ENCODE measurements at places on chromosomes 5 and 9.

GRCh38 chr5:172178301-172178987 lies 9.6 kb downstream of the STK10 start:
- no peak overlapping the region for H3K4me3 ChIP-seq
- no peak for DNase-seq
- no peaks in the 10 kb centered on the region for H3K4me1 ChIP-seq
- H3K27me3 ChIP-seq = no peaks in the 10 kb centered on the region

GRCh38 chr9:33331377-33331891 lies 41.1 kb downstream of the NFX1 start:
- H3K4me1 ChIP-seq = no peaks in the 10 kb centered on the region
- H3K27me3 ChIP-seq = no peaks in the 10 kb centered on the region
- no peaks in the 10 kb centered on the region for H3K36me3 ChIP-seq
- H3K27ac ChIP-seq = no peak overlapping the region

- no peak overlapping the region for H3K4me3 ChIP-seq
- H3K27me3 ChIP-seq = no peaks in the 10 kb centered on the region
- DNase-seq = no peak
- peak overlapping the region; percentile 41 for H3K27ac ChIP-seq
These were observed 86.5 kb downstream of the KLHL3 start for GRCh38 chr5:137649228-137649935.

DNA sequence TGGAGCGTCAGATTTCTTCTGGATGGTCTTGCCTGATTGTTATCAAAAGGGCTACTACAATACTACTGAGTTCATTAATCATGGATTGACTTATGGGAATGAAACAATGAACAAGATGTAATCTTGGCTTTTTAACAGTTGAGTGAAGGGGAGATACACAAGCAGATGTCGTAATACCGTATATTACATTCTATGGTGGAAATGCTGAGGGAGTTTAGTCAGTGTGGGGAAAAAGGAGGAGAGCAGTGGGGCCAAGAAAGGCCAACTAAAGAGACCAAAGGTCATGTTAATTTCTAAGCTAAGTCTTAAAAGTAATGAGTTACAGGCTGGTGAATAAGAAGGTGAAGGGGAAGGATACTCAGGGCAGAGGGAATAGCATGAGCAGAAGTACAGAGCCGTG lies 29.0 kb upstream of the PSAT1 start:
- H3K27ac ChIP-seq = no peak overlapping the region
- no peaks in the 10 kb centered on the region for H3K36me3 ChIP-seq
- no peaks in the 10 kb centered on the region for H3K4me1 ChIP-seq
- no peaks in the 10 kb centered on the region for H3K27me3 ChIP-seq
- H3K4me3 ChIP-seq = no peak overlapping the region

GRCh38 chr9:109715344-109715743 lies 64.7 kb upstream of the PALM2AKAP2 start:
- H3K4me1 ChIP-seq = no peaks in the 10 kb centered on the region
- H3K36me3 ChIP-seq = no peaks in the 10 kb centered on the region
- no peaks in the 10 kb centered on the region for H3K27me3 ChIP-seq
- no peak overlapping the region for H3K27ac ChIP-seq
- H3K4me3 ChIP-seq = no peak overlapping the region

GRCh38 chr9:30015073-30015472 lies 2369.4 kb upstream of the ACO1 start:
- no peak for DNase-seq
- H3K27ac ChIP-seq = no peak overlapping the region
- H3K4me3 ChIP-seq = no peak overlapping the region
- H3K27me3 ChIP-seq = no peaks in the 10 kb centered on the region

- no peaks in the 10 kb centered on the region for H3K27me3 ChIP-seq
- H3K36me3 ChIP-seq = no peaks in the 10 kb centered on the region
- no peaks in the 10 kb centered on the region for H3K4me1 ChIP-seq
- DNase-seq = no peak
- H3K4me3 ChIP-seq = no peak overlapping the region
- H3K27ac ChIP-seq = no peak overlapping the region
These were observed 24.5 kb upstream of the IDNK start for GRCh38 chr9:83598487-83598886.

- H3K4me3 ChIP-seq = peak overlapping the region; percentile 95
- H3K36me3 ChIP-seq = no peaks in the 10 kb centered on the region
- DNase-seq = no peak
- H3K27ac ChIP-seq = peak overlapping the region; percentile 93
- peaks cover 18% of the 10 kb centered on the region for H3K4me1 ChIP-seq
These were observed 599 bp downstream of the NMRK1 start for GRCh38 chr9:75087289-75087823.

GRCh38 chr5:79973511-79973910 lies 17.6 kb downstream of the MTX3 start:
- DNase-seq = no peak
- H3K36me3 ChIP-seq = no peaks in the 10 kb centered on the region
- H3K4me1 ChIP-seq = no peaks in the 10 kb centered on the region
- no peak overlapping the region for H3K4me3 ChIP-seq
- H3K27ac ChIP-seq = no peak overlapping the region

DNA sequence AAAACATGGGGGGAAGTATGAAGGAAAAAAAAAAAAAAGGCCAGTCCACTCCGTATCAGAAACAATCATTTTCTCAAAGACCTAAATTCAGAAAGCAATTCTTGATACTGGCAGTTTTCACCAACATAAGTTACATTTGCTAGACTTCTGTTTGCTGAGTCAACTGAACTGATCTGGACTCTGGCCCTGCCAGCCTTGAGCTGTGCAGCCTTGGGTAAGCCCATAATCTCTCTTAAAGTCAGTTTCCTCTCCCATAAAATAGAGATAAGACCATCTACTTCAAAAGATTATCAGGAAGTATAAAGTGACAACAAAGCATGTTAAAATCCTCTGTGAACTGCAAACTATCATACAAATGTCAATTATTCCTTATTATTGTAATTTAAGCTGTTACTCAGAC lies 106.8 kb downstream of the MAPKAP1 start:
- no peak for DNase-seq
- H3K36me3 ChIP-seq = no peaks in the 10 kb centered on the region
- no peaks in the 10 kb centered on the region for H3K4me1 ChIP-seq
- no peaks in the 10 kb centered on the region for H3K27me3 ChIP-seq
- no peak overlapping the region for H3K27ac ChIP-seq
- no peak overlapping the region for H3K4me3 ChIP-seq

DNA sequence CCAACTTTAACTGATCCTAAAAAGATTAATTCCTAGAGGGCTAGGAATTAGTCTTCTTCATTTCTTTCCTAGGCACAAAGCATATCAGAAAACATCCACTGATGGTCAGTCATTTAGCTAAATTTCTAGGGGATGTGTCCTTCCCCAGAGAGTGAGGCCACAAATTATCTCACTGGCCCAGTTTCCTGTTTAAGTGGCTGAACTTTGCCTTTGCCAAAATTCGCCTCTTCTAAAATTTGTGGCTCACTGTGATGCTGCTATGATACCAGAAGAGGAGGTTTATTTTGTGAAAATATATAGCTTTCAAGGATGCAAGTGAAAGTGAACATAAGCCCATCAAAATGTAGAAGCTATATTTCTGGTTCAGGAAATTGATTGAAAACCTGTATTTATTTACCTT lies 98.1 kb upstream of the FER start:
- H3K27ac ChIP-seq = no peak overlapping the region
- H3K36me3 ChIP-seq = no peaks in the 10 kb centered on the region
- no peak for DNase-seq
- H3K4me1 ChIP-seq = no peaks in the 10 kb centered on the region
- H3K27me3 ChIP-seq = no peaks in the 10 kb centered on the region

DNA sequence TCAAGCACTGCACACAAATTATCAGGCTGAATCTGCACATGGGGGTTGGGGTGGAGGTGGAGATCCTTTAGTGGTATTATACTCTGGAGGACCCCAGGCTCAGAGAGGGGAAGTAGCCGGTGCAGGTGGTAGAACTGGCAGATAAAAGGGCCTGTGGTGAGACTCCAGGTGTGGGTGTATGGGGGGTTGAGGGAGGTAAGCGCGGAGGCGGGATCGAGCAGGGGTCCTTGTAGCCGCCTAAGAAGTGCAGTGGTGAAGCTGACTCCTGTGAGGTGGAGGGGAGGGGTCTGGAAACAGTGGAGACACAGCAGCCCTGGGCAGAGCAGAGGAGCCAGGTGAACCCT lies 841 bp downstream of the ACSL6 start:
- H3K4me1 ChIP-seq = no peaks in the 10 kb centered on the region
- no peak for DNase-seq
- H3K27ac ChIP-seq = no peak overlapping the region
- H3K4me3 ChIP-seq = peak overlapping the region; percentile 74
- H3K36me3 ChIP-seq = no peaks in the 10 kb centered on the region

DNA sequence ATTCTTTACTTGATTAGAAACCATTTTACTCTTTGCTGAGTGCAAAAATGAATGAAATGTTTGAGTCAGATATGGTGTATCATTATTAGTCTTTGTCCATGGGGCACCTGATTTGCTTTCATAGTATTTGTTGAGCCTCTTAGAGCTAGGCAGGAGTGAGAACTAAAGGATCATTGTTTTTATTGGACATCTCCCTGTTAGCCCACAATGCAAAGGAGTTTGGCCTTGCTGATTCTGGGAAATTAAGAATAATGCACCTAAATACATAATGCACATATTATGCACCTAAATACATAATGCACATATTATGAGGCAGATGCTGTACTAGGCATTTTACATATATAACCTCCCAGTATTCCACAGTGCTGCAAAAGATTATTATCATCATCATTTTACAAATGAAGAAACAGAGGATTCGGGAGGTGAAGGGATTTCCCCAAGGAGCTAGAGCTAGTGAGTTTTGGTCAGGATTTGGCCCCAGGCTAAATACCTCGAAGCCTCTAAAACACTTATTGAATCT lies 113.0 kb upstream of the LIFR start:
- no peaks in the 10 kb centered on the region for H3K36me3 ChIP-seq
- peak overlapping the region; percentile 62 for H3K27ac ChIP-seq
- H3K27me3 ChIP-seq = no peaks in the 10 kb centered on the region

Measured in breast epithelium (tissue), 4 donors.